Cerebellar nuclear complex (tissue), 1 donor: ENCODE measurements at places on chromosomes 2 and 18.

DNA sequence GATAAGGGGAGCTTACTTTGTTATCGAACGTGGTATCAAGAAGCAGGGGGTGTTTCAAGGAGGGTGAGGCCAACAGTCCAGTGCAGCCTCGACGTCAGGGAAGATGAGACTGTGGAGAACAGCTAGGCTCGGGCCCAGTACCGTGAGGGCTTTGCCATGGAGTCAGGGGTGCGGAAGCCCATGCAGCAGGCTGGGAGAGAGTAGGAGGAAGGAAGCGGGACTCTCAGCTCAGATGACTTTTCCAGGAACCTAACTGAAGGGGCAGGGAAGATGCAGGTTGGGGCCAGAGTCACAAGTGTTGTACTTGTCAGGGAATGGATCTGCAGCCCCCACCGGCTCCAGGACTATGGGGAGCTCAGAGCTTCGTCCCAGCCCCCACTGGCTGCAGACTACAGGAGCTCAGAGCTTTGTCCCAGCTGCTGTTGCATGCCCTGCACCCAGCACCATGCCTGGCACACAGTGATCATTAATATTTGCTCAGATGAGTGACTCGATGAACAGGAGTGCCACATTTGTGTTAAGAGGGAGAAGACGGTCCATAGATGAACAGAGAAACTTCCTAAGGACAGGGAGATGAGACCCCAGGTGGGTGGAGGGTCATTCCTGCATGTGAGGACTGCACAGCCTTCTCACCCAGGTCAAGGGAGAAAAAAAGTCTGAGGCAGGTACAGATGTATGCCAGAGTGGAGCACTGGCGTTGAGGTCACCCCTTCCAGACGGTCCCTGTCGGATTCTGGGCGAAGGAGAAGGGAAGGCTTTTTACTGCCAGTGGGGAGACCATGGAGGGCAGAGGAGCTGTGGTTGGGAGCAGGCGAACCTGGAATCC lies 36.4 kb downstream of the PTGR3 start:
- no peak for DNase-seq

GRCh38 chr2:145910416-145910815 lies 1390.5 kb upstream of the ZEB2 start:
- DNase-seq = no peak

DNA sequence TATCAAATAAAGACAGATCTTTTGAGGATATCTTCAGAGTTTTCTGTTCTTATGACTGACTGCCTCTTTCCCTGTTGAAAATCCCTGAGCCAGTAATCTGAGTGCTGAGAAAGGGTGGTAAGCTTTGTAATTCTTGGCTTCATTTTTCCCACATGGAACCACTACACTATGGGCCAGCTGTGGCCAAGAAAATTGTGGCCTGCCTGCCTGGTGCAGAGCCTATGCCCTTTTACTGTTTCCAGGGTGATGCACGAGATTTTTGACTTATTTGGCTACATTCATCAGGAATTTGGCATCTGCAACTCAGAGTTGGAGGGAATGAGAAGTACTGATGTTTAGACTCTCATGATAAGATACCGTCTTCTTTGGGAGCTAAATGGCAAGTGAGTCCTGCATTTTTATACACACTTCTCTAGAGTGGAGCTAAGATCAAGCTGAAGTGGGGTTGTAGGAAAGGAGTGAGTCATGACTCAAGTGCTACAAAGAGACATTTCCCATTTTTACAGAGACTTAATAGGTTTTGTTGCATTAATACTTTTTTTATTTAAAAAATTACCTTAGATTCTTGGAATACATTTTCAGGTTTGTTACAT lies 328.2 kb upstream of the CDH7 start:
- DNase-seq = no peak

DNA sequence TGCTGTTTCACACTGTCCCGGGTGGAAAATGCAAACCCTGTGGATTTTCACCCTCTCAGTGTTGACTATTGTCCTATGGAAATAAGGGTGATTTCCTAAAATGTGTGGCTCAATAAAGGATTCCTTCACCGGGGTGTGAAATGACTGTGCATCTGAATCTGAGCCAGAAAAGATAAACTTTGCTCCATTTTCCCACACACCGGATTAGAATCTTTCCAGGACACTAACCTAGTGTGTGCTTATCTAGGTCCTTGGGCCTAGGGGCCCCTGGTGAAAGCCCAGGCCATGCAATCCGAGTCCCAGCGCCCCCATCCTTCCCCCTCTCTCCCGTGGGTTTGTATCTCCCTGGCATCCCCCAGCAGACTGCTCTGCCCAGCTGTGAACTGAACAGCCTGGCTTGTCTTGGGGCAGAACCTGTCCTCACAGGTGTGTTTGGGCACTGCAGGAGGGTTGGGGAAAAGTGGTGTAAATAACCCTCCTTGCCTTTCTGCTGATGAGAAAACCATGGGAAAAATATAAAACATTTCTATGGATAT lies 17.3 kb downstream of the KLHL29 start:
- DNase-seq = no peak

- DNase-seq = no peak
Observed at GRCh38 chr2:119744335-119744939, 15.3 kb upstream of the PTPN4 start.

DNA sequence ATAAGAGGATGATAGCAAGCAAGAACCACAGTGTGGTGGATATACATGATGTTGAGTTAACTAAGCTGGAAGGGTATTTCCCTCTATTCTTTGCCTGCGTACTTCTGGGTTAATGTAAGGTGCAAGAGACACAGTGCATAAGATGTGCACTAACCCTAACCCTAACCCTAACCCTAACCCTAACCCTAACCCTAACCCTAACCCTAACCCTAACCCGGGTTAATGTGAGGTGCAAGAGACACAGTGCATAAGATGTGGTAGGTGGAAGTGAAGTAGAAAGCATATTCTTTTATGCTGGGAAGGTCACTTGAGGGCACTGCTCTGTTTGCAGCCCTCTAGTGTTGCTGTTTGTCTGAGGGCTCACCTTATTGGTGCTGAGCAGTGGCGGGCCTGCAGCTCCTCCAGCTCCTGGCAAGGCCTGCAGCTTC lies 181.5 kb upstream of the ITGA4 start:
- no peak for DNase-seq

- no peak for DNase-seq
Observed at GRCh38 chr18:69659142-69659651, 258.5 kb downstream of the DOK6 start.

DNA sequence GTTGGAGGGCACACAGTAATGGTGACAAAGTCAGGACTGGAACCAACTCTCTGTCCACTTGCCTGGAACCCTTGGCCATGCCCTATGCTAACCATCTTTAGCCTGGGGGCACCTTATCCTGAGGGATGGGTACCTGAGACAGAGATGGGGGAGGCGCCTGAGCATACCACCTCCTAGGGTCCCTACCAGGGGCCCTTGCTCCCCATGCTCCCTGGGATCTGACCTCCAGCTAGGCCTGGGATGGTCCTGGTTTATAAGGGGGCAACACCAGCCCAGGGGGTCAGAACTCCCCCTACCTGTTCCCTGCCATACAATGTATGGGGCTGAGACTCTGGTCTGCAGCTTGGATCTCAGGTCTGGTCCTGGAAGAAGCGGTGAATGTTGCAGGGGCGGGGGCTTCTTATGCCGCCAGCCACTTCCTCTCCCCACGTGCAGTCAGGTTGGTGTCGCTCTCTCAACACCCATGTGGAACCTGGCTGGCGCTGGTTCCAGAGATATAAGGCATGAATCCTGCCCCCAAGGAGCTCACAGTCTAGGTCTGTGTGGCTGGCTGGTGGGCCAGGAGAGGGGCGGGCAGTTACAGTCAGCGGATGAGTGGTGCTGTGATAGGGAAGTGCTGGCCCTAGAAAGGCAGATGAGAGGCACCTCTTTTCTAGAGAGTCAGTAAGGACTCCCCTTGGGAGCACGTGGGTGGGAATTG lies 3.8 kb upstream of the TOGARAM2 start:
- no peak for DNase-seq

- no peak for DNase-seq
Observed at GRCh38 chr2:75632813-75633212, 13.8 kb upstream of the MRPL19 start.

- DNase-seq = no peak
Observed at GRCh38 chr2:62302631-62303435, 106.9 kb downstream of the B3GNT2 start.

DNA sequence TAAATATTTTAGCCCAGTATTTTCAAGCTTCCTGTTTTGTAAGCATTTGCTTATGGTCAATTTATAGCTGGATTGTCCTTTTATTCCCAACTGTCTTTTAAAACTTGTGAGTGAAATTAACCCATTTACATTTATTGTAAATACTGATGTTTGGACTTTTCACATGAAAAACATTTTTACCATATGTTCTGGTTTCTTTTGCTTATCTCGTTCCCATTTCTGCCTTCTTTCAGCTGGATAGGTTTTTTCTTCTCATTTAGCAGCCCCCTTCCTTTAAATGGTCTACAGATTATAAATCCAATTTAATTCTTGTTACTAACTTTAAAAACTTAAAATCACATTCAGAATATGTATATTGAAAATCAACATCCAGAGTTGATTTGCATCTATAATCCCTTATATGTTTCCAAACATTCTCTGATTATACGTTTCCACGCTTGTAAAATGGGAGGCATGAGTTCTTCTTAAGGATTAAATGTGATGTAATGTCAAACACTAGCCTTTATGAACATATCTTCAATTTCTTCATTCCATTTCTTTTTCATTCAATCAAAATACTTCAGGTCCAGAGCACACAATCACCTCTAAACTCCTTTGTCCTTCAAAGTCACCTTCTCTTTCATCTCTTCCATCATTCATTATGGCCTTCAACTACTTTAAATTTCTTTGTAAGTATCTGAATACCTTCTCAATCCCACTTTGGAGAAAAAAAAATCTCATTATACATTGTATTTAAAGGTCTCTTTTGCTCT lies 1.1 kb upstream of the KDM3A start:
- DNase-seq = no peak

- no peak for DNase-seq
Observed at GRCh38 chr2:70990216-70990615, 4.5 kb downstream of the TEX261 start.
